ENCODE measurements at places on chromosomes 5 and 9.

DNA sequence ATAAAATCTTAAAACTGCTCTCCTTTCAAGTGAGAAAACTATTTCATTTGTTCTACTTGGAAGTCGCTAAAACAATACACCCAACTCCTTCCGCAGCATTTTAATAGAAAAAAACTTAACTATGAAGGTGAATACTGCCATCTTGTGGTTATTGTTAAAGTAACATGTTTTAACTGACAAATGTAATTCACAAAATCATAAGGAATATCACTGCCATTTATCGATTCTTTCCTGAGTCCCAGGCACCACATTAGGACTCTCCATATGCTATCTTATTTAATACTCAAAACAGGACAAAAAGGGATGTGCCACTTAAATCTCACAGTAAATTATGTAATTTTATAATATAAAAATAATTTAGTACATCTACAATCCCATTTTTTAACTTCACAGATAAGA is 130.5 kb upstream of the ITGA1 start:
- no peak for DNase-seq

DNA sequence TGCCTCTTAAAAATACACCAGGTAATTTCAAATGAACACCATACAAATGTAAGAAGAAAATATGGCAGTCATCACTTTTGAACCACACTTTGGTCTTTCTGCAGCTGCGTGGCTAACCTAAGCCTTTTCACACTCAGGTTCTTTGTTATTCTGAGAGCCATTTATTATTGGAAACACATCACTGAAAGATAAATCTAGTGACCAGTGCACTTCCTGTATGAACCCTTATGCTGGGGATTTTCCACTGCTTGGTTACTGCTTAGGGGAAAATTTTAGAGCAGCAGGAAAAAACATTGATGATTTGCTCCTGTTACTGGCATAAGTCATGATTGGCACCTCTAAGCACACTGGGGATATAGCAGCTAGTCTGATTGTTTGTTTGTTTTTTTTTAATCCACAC is 58.6 kb upstream of the RANBP3L start:
- no peak for DNase-seq

- DNase-seq, result no peak
Measured at GRCh38 chr5:170757182-170757601, 26.3 kb upstream of the GABRP start.

- DNase-seq, result no peak
Measured at GRCh38 chr9:82535432-82535998, 527.4 kb downstream of the RASEF start.

DNA sequence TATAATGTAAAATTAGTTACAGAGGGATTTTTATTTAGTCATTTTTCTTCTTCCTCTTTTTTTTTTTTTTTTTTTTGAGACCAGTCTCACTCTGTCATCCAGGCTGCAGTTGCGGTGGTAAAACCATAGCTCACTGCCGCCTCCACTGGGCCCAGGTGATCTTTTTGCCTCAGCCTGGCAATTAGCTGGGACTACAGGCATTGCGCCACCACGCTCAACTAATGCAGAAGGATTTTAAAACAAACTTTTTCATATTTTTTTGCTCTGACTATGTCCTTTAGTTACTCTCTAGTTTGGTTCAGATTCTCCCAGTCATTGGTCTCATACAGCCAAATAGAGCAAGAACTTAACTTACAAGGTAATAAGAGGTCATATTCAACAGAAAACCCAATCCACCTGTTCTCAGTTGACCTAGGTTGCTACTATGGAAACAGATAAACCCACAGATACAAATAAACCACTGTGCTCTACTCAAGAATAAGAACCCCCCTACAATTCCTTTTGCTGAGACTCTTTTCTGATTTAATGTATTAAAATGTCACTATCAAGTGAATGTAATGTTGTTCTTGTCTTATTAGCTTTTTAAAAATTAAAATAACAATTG is 50.1 kb upstream of the TTC39B start:
- no peak for DNase-seq

- no peak for DNase-seq
Measured at GRCh38 chr5:153938191-153938842, 100.4 kb downstream of the FAM114A2 start.

GRCh38 chr5:77390795-77391194 is 101.3 kb downstream of the WDR41 start:
- no peak for DNase-seq

DNA sequence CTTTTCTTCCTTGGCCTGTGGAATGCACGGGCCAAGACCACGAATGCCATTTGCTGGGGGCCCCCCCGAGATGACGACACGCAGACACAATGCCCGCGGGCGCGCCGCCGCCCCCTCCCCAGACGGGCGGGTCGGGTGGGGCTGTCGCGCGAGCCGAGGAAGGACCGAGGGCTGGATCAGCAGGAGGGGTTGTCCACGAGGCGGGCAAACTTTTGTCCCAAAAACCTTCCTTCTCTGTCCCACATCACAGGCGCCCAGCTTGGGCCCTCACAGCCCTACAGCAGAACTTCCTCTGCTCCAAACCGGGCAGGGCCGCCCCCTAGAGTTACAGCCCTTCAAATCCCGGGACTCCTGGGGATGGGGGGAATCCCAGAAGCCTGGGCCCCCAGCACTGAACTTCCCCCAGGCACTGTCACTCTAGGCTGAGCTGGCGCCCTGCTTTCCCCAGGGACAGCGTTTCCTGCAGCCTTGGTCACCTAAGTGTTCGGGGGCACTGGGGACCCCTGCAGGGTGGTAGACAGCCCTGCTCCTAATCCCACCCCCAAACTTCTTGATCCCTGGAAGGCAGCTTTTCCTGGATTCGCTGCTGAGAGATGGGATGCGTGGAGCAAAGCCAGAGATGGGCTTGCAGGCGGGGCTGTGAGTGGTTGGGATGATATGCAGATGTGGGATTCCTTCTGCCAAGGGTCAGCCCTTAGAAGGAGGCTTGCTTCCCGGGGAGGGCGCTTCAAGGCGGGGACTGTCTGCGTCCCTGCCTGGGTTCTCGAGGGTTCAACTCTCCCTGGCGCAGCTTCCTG is 980 bp downstream of the COL5A1 start:
- peak; percentile 81 for DNase-seq

DNA sequence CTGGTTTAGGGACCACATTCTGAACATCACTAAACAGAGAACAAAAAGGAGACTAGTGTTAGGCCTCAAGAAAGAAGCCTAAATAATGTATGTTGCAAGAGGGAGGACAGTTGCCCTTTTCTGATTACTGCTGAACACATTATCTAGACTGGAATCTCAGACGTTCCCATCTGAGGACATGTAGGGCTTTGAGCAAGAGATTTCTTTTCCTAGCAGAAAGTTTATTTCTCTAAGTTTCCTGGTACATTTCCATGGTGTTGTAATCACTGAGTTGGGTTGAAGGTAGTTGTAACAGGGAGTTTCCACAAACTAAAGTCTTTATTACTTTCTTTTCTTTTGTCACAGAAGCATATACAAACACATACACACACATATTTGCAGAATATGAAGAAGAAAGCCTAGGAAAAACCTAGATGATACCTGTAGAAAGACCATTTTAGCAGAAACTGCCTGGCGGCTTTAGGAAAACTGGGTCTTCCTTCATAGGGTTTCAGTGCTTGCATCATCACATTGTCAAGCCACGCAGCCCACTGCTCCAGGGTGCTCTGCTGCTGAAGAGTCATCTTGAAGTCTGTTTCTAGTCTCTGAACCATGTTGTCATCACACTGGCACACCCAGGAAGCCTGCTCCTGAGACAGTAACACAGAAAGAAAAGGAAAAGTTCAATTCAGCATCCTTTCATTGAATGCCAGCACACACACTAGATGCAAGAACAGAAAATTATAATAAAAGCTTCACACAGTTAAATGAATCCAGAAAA is 269.1 kb downstream of the RFX3 start:
- DNase-seq, result no peak

- DNase-seq, result no peak
Measured at GRCh38 chr5:39815711-39816110, 390.9 kb upstream of the DAB2 start.

DNA sequence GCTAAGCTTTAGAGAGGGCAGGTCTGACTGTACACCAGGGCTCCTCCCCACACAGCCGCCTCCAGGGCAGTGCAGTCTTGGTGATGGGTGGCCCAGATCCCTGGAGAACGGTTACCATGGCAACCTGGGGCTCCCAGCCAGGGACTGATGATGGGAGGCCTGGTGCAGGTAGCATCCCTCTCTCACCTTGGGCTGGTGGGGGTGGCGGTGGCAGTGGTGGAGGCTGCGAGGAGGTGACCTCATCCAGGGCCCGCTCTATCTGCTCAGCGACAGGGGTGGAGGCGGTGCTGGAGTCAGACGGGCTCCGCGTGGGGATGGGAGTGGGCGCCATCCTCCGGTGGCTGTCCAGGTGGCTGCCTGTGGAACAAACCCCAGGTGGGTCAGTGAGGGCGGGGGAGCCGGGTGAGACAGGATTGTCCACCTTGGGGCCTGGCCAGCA is 12.3 kb downstream of the PRR7 start:
- no peak for DNase-seq

GRCh38 chr9:84145031-84145430 is 164.4 kb downstream of the RMI1 start:
- DNase-seq, result no peak

DNA sequence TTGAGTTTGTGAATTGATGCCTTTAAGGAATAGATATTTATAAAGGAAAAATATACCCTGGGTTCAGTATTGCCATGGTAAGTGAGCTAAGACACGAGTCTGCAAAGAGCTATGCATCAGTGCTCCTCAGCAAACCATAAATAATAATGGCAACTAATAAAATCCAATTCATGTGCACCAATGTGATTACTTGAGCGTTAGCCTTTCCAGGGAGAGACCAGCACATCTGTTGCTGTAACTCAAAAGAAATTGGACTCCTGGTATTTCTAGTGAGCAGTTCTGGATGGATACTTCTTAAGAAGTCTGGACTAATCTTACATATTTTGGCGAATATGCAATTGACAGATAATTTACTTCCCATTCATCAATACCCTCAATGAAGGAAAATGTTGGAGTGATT is 373.3 kb downstream of the ARHGEF28 start:
- DNase-seq, result no peak

GRCh38 chr5:154410786-154411185 is 35.0 kb upstream of the SAP30L start:
- no peak for DNase-seq

GRCh38 chr5:73917433-73917832 is 291.4 kb downstream of the ARHGEF28 start:
- no peak for DNase-seq

DNA sequence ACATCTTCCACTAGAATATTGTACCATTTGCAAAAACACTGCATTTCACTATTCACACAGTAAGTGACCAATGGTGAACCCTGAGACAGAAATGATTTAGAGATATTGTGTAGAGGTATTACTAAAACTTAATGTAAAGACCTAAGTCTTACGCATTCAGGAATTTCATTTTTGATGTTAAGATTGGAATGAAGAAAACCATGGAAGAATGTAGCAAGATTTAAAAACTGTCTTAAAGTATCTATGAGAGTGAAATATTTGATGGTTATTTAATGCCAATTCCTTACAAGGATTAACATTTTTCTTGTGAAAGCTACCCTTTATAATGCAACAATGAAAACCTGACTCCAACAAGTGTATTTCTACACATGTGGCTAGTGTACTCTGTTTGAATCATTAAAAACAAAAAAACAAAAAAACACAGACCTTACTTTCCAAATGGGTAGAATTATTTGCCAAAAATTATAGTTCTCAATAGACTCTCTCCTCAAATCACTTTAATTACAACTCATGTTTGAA is 172.0 kb downstream of the NNT start:
- DNase-seq, result no peak
